ENCODE measurements at places on chromosomes 11 and 22.

GRCh38 chr11:43790444-43790794, 90.2 kb upstream of the ALKBH3 start:
- DNase-seq = no peak

- DNase-seq = no peak
These were observed 327.6 kb upstream of the CCDC90B start for GRCh38 chr11:83613767-83614121.

DNA sequence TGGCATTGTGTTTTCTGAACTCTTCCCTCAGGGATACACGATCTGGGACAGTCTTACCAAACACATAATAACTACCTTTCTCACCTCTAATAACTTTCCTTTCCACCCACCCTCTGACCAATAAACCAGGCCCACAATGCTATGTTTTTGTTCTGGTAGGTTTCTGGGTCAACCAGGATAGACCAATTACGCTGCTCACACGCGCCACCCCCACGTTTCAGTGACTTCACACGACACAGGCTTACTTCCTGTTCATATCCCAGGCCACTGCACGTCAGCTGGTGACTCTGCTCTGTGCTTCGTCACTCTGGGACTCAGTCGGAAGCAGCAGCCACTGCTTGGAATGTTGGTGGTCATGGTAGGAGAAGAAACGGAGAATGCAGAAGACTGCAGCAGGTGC, 2.5 kb downstream of the KRTAP5-4 start:
- no peak for DNase-seq

GRCh38 chr11:46006418-46007070, 84.1 kb downstream of the LARGE2 start:
- peak; percentile 13 for DNase-seq

GRCh38 chr11:953512-953911, 27.8 kb downstream of the AP2A2 start:
- no peak for DNase-seq

- DNase-seq = no peak
These were observed 402.3 kb upstream of the NARS2 start for GRCh38 chr11:78977009-78977408.

GRCh38 chr11:30960387-30960992, 374.3 kb upstream of the MPPED2 start:
- DNase-seq = no peak

DNA sequence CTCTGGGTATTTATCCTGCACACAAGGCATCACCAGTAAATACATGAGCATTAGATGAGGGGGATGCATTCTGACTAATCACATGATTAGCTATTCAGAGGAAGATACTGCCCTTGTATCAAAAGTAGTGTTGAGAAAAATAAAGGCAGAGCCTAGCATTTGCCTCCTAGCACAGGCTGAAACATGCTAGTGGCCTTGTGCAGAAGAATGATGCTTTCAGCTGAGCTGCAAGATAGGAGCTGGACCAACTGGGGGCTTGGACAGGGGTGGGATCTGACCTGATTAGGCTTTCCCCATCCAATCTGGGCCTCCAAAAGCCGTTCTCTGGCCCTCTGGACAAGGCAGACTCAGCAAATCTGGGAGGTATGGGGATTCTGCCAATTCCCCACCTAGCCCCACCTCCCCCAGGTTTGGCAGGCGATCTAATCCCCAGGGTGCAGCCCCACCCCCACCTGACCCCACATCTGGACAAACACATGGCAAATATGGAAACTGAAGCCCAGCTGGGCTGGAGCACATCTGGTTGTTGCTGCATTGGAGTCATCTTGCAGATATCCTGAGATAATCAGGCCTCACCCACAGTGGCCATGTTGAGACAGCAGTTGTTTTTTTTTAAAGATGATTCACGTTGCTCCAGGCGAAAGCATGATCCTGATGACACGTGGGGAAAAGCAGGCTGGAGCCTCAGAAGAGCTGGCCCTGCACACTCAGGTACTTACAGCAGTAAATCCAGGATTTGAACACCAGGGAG, 4.4 kb upstream of the MISFA start:
- DNase-seq = no peak

GRCh38 chr11:20600551-20600950, 1.1 kb downstream of the SLC6A5 start:
- no peak for DNase-seq

DNA sequence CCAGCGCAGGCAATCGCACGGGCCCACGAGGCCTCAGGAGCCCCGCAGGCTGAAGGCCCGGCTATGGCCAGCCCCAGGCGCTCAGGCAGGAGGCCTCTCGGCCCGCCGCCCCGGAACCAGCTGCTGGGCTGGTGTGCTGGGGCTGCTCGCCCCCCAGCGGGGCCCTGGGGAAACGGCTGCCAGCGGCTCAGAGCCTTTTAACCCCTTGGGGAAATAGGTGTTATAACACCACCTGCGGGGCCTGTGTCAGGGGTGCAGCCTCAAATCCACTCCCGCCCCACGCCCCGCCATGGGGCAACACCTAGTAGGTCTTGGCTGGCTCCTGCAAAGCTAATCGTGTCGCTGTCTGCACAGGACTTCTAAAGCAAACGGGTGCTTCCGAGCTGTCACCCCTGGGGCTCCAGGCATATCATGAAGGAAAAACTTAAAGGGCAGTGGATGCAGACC, 237.4 kb downstream of the TTC28 start:
- DNase-seq = peak; percentile 46

- no peak for DNase-seq
These were observed 37.8 kb upstream of the TH start for GRCh38 chr11:2209370-2209801.

GRCh38 chr11:10818594-10818993, 9.9 kb upstream of the EIF4G2 start:
- no peak for DNase-seq

- peak; percentile 56 for DNase-seq
These were observed 3.5 kb upstream of the KRTAP5-6 start for GRCh38 chr11:1693327-1694063.

GRCh38 chr22:38040953-38041759, 16.0 kb upstream of the PICK1 start:
- no peak for DNase-seq

DNA sequence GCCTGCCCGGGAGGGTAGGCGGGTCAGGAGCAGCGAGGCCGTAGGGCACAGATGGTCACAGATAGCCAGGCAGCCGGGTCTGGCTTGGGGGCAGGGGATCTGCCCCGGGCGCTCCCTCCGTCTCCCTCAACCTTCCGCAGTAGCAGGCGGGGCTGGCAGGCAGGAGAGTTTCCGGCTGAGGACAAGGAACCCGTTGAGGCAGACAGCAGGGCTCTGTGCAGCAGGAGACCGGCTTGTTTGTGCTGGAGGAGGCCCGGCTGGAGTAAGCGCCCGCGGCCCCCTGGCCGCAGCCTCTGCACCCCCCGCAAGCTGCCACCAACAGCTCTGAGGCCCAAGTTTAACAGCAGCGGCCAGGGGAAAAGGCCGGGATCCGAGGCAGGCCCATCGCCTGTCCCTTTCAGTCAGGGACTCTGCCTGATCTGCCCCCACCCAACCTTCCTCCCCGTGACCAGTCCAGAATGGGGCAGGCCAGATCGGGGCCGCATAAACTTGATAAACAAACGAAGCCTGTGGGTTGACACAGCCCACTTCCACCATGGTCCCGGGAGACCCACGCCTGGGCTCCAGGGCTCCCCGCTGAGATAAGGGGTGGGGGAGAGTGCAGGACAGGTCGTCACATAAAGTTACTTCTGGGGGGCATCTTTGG, 13.6 kb downstream of the SCARF2 start:
- DNase-seq = no peak

- DNase-seq = no peak
These were observed 79.4 kb upstream of the LMO1 start for GRCh38 chr11:8342821-8343681.

- no peak for DNase-seq
These were observed 2.6 kb downstream of the CASP12 start for GRCh38 chr11:104895634-104896033.

GRCh38 chr11:16902781-16903378, 111.3 kb downstream of the PLEKHA7 start:
- no peak for DNase-seq

DNA sequence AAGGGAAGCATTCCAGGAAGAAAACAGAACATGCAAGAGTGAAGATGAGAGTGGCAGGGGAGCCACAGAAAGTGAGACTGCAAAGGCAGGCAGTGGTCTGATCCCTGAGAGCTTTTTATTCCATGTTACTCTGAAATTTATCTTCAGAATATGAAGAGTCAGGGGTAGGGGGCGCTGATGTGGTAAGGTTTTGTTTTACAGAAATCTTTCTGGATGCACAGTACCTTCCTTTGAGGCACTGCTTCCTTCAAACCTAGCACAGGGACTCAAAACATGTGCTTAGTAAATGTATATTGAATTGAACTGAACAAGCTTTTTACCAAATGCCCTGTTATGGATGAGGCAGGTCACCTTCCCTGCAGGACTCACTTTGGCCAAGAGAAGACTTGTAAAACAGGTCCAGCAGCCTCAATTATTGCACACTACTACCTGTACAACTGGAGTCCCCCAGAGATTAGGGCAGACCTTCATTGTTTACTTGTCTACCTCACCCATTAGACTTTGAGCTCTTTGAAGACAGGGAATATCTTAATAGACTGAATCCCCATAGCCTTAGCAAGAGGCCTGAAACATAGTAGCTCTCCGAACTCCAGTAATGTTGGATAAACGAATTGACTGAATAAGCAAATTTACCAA, 2.2 kb downstream of the PAK1 start:
- DNase-seq = no peak

DNA sequence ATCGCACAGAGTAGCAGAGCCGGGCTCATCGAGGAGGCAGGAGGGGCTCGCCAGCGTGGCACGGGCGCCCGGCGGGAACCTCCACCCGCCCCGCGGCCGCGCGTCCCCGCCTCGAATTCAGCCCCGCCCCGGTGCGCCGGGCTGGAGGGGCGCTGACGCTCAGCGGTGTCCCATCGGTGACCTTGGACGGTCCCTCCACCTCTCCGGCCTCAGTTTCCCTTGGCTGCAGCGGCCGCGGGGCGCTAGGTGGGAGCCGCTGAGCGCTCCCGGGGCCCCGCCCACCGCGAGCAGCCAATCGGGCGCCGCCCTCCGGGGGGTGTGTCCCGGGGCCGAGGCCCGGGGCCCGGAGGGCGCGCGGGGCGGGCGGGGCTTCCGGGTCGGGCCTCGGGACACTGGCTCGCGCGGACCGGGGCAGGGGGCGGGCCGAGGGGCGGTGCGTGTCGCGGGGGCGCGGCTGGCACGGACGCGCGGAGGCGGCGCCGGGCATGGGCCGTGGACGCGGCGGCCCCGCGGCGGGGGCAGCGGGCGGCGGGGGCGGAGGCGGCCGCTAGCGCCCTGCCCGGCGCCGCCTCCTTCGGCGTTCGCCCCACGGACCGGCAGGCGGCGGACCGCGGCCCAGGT, at the start of gene PPARA:
Gene PPARA, plus strand, starts transcription at position 493 of the 621 bp plus-strand sequence. CDS start 47,858 bp downstream, outside the sequence.
- DNase-seq = peak; percentile 75

- no peak for DNase-seq
These were observed 11.4 kb downstream of the FAM181B start for GRCh38 chr11:82722231-82722630.

DNA sequence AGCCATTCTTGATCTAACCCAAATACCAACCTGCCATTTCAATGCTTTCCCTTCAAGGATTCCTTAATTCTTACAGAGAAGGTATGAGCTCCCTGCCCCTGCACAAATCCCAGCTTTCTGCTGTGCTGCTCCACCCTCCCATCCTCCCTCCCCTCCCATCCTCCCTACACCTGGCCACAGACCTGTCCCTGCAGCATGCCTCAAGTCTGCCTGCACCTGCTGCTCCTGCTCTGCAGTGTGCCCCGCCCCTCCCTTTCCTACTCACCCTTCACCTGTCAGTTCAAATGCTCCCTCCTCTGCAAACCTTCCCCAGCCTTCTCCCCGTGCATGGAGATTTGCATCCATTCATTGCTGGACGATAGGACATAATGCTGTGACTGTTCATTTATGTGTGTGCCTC, 139.9 kb upstream of the NARS2 start:
- DNase-seq = no peak

GRCh38 chr22:43706151-43706550, 106.0 kb downstream of the EFCAB6 start:
- no peak for DNase-seq

GRCh38 chr22:20777420-20778177, 3.7 kb downstream of the SERPIND1 start:
- DNase-seq = no peak

DNA sequence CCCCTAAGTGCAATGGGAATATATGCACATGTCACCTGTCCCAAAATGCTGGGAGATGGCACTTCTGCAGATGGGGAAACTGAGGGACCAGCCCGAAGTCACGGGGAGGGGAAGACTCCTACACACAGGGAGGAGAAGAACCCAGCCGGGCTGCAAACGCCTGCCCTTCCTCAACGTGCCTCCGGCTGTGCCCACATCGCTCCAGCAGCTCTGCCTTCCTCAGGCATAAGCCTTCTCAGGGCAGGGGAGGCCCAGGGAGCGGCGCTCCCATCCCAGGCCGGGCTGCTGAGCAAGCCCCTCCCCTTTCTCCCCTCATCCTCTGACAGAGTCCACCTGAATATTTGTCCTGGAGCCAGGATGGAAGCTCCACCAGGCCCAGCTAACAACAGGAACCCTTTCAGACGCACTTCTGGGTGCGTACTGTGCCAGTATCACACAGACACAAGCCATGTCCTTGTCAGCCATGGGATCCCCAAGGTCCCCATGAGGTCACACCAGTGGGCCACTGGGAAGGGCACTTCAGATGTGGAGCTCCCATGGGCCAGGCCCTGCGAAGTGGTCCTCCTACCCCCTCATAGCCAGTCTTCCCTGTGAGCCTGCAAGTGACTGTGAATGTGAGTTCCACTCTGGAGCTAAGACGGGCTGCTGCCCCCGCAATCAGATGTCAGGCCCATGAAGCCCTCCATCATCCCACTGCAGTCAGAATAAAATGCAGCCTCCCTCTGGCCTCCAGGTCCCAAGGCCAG, 2.5 kb upstream of the CD81 start:
- DNase-seq = no peak

- DNase-seq = no peak
These were observed 19.0 kb downstream of the TENM4 start for GRCh38 chr11:79421820-79422219.

DNA sequence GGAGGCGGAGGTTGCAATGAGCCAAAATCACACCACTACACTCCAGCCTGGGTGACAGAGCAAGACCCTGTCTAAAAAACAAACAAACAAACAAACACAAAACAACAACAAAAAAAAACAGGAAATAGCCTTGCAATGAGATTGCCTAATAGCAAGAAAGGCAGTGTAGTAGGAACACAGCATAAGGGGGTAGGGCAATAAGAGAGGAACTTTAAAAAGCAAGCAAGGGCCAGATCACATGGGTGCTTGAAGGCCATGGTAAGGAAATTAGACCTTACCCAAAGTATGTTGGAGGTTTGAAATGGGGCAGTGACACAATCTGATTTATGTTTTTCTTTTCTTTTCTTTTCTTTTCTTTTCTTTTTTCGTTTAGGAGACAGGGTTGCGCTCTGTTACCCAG, 34.7 kb upstream of the NRIP3 start:
- DNase-seq = no peak

All from stimulated activated CD4-positive, alpha-beta T cell treated with anti-CD3 and anti-CD28 coated beads, Interleukin-2, amount 100 ng/mL, for 4 hours (primary cell).